ENCODE measurements at places on chromosomes 3 and 15.

GRCh38 chr3:52225452-52226228, at the start of gene TLR9:
Gene TLR9, minus strand, starts transcription at chr3:52225645. Its CDS starts 116 bp downstream, at chr3:52225529.
- peak; percentile 52 for DNase-seq

- no peak for DNase-seq
Observed at GRCh38 chr15:69474291-69474690, 21.7 kb downstream of the RPLP1 start.

DNA sequence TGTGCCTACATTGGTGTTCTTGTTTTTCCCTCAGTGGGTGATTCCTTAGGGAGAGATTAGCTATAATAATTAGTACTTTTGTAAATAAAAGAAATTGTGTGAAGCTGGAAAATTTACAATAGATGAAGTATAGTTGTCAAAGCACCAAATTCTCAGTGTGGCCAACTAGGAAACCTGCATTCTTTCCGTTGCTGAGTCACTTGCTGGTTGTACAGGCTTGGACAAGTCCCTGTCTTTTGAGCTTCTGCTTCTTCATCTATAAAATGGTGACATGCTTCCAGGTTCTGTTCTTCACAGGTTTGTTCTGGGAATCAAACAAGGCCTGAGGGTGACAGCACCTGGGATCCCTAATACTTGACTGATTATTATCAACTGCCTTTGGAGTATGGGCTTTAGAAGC, 184.1 kb upstream of the HES1 start:
- no peak for DNase-seq

GRCh38 chr3:11154953-11155325, 646 bp downstream of the HRH1 start:
- DNase-seq = no peak

DNA sequence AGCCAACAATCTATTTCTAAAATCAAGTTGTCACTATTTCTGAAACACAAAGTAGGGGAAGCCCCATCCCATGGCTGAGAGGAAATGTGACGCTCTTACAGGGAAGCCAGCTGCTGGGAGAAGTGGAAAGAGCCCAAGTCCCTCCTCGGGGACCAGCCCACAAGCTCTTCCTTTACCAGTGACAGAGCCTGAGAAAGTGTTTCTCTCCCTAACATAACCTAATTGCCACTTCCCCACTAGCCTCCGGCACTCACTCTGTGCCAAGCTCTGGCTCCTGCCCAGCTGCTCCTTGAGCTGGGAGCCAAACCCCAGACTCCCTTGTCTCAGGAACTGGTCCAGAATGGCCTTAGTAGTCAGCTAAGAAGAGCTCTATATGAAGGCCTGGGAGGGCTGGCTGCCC, 42.9 kb downstream of the TNFAIP8L3 start:
- no peak for DNase-seq

- peak; percentile 14 for DNase-seq
Observed at GRCh38 chr3:3666664-3667063, 132.6 kb upstream of the LRRN1 start.

GRCh38 chr3:119469418-119470189, 841 bp downstream of the POGLUT1 start:
- DNase-seq = no peak

GRCh38 chr3:24002129-24002528, 57.0 kb downstream of the NR1D2 start:
- no peak for DNase-seq

DNA sequence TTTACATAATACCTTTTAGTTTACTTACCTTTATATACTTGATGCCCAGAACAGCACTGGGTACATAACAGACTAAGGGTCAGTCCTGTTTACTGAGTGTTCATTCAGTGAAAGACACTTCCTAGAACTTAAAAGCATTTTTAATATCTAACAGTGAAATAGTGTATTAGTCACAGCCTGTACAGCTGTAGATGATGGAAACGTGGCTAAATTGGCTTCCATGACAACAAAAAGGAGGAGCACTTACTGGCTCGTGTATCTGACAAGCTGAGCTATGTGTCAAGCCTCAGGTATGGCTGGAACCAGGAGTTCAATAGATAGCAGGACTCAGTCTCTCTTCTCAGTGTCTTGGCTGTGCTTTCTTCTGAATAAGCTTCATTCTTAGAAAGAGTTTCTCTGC, 40.2 kb downstream of the CMTM8 start:
- DNase-seq = no peak

DNA sequence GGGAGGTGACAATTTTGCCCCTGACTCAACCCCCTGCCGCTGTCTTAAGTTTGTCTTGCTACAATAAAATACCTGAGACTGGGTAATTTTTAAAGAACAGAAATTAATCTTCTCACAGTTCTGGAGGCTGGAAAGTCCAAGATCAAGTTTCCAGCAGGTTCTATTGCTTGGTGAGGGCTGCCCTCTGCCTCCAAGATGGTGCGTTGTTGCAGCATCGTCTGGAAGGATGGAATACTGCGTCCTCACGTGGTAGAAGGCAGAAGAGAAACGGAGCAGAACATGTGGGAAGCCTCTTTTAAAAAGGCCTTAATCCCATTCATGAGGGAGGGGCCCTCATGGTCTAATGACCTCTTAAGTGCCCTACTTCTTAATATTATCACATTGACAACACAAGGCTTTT, 87.3 kb upstream of the SNTN start:
- DNase-seq = no peak

DNA sequence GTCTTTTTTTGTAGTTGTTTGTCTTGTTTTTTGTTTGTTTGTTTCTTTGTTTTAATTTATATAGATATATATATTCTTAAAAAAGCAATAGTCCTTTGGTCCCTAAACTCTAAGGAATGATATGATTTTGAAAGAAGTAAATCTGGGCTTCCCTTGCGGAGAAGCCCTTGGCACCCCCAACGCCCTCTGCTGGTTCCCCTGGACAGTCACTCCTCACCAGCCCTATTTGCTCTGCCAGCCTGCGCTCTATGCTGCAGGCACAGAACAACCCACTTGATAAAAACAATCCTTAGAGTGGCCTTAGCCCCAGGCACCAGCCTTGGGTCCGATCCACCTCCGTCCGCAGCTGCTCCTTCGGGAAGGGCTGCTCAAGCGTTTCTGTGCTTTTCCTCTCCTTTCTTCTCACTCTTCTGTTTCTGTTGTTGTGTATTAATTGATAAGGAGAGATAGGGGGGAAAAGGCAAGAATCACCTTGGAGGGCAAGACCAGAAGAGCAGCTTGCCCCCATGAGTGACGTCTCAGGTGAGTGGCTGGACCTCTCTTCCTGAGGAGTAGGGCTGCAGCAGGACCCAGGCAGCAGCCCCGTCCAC, 13.7 kb upstream of the PARP6 start:
- DNase-seq = no peak
